ENCODE measurements at places on chromosomes 2 and 18.

DNA sequence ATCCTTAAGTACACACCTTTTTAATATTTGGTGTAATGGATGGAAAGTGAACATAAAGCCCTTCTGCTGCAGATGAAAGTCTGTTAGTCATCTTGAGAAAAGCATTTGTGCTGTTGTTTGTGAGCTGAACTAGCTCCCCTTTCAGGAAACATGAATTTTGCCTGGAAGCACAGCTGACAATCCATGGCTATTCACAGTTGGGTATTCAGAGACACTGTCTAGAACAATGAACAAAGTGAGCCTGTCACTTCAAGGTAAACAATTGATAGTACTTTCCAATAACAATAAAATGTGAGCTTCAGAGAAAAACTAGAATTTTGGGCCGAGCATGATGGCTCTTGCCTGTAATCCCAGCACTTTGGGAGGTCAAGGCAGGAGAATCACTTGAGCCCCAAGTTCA lies 6.8 kb upstream of the EFHD1 start:
- no peak for DNase-seq

DNA sequence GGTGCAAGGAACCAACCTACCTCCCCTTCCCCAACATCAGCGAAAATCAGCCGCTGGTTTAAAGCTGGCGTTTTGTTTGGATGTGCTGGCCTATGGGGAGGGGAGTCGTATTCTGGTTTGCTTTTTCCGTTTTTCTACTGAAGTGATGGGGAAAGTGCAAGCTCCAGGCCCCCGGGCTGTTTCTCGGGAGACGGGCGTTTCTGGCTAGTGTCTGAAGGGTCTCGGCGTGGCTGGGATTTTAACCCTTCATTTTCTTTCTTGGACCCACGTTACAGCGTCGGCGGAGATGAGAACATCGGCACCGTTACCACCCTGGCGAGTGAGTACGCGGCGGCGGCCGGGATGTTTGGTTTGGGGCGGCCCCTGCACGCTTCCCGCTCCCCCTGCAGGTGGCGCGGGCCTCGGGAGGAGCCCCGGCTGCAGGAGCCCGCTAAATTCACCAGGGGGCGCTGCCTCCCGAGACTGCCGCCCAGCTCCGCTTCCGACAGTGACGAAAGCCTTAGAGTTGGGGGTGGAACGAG lies 70.7 kb downstream of the PLB1 start:
- DNase-seq: peak; percentile 89

GRCh38 chr2:240932001-240932723 lies 26.0 kb downstream of the CROCC2 start:
- DNase-seq: peak; percentile 43

DNA sequence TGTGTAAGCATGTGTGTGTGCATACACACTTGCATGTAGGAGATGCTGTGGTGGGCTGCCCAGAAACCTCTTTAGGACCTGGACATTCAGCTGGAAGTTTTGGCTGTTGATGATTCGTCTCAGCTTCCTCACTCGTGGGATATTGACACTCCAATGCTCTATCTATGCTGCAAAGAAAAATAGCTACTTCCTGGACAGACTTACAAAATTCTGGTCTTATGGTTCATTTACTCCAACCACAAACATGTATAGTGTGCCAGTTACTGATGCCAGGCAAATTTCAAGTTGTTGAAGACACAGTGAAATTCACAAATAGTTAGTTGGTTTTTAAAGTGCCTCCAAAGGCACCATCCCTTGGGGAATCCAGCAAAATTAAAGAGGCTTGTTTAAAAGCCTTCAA lies 882.6 kb downstream of the CPS1 start:
- DNase-seq: no peak

DNA sequence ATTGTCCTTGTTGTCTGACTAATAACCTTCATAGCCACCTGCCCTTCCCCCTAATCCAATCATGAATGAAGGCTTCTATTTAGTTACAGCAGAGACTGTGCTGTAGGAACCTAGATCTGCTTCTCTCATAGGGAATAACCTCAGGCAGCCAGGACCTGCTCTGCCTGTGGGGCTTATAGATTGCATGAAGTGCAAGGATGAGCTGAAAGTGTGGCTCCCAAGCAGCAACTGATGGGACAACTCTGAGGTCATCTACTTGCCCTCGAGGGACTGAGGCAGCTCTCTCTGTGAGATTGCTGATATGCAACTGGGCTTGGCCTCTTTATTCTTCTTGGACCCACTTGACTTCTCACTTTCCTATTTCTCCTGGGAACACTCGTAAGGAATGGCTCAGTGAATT lies 23.8 kb upstream of the SLC38A11 start:
- DNase-seq: no peak

Data from SJSA1 (cell line).